Globus pallidus (tissue), 1 donor: ENCODE measurements at places on chromosomes 5 and 9.
A peak's percentile ranks its signal among the peaks of the same experiment; 100 is the strongest.

DNA sequence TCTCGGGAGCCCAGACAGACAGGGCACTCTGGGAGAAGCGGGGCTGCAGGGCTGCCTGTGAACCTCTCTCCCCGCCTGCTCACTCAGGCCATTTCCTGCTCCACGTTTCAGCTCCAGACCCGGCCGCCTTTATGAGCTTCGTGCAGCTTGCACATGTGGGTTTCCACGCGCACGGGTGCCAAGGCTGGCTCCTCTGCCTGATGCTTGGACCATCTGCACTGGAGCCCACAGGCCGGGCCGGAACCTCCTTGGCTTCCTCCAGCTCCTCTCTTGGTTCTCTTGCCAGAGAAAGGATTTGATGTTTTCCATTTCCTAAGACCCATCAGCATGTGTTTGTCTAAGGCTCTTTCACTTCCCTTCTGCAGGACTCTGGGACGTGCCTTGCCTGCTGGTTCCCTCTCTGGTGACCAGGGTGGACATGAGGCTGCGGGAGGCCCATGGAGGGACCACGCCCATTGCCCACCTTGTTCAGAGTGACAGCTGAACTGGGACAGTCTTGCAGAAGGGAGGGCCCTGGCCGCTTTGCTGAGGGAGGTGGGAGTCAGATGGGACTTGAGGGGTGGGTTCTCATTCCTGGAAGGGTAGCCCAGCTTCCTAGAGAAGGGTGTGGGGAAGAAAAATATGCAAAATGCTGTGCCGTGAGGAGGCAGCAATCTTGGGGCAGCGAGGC lies 23.3 kb upstream of the COL5A1 start:
- no peak for DNase-seq

DNA sequence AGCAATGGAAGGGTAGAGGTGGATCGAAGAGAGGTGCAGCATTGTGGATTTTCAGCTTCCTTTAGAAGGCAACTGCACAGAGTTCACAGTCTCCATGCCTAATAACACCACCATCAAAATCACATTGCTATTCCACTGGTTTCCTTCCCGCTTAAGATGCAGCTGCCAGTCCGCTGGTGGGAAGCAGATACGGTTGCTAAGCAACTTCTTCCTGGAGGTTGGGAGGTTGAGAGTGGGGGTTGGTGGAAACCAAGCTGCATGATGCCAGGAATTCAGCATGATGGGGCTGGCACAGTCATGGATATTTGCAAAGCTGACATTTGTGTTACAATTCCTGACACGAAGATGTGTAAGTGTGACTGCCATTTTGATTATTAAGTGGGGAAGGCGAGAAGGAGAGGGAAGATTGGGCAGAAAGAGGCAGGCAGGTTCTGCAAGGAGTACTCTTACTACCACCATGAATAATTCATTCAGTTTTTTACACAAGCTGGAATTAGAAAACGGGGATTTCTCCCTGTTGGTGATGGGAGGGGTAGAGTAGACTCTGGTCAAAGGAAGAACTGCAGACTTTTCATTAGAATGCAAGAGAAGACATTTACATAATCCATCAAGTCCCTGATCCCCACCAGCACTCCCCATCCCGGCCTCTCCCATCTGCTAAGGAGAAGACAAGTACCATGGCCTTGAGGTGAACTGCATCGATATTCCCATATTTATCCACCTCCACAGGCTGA lies 87.5 kb downstream of the GLDC start:
- no peak for DNase-seq

- DNase-seq = no peak
Observed at GRCh38 chr5:172389578-172390112, 64.7 kb downstream of the SH3PXD2B start.

- DNase-seq = no peak
Observed at GRCh38 chr5:128668921-128669320, 130.9 kb upstream of the FBN2 start.

DNA sequence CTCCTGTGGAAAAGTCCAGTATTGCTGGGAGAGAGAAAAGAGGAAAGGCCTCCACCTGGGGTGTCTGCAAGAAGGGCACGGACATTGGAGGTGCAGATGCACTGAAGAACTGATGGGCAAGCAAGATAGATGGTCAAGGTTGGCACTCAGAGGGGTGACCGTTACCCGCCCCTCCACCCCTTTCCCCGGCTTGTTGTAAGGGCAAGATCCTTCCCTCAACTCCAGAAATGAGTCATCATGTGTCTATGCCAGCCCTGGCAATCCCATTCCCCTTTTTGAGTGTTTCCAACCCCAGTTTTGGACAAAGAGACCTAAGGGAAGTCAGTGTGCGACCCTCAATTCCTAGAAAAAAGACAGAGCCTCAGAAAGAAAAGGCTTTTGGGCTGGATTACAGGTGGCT lies 34.9 kb upstream of the ATP6V1G1 start:
- no peak for DNase-seq

- no peak for DNase-seq
Observed at GRCh38 chr9:16369427-16369826, 501.0 kb downstream of the BNC2 start.

DNA sequence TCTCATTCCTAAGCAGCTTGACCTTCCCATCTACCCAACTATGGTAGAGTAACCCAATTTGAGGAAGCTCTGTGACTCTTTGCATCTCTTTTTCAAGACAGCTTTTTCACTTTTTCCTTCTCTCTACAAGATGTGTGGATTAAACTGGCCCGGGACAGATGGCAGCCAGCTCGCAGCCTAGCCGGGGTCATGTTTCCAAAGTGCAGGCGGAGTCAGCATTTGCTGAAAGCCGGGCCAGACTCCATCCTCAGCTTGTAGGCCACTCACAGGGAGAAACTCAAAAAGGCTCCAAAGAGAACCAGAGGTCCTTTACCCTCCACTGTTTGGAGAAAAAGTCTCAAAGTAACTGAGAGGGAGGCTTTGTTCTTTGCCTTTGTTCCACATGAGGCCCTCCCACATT lies 286.8 kb upstream of the PANK3 start:
- no peak for DNase-seq

GRCh38 chr5:123874600-123875201 lies 362.7 kb downstream of the CSNK1G3 start:
- peak; percentile 98 for DNase-seq

GRCh38 chr9:121271368-121272341 lies 3.7 kb downstream of the GSN start:
- DNase-seq = peak; percentile 72

GRCh38 chr5:81162501-81162900 lies 70.6 kb upstream of the CKMT2 start:
- no peak for DNase-seq

GRCh38 chr9:7360513-7360912 lies 439.1 kb downstream of the DMAC1 start:
- DNase-seq = no peak

DNA sequence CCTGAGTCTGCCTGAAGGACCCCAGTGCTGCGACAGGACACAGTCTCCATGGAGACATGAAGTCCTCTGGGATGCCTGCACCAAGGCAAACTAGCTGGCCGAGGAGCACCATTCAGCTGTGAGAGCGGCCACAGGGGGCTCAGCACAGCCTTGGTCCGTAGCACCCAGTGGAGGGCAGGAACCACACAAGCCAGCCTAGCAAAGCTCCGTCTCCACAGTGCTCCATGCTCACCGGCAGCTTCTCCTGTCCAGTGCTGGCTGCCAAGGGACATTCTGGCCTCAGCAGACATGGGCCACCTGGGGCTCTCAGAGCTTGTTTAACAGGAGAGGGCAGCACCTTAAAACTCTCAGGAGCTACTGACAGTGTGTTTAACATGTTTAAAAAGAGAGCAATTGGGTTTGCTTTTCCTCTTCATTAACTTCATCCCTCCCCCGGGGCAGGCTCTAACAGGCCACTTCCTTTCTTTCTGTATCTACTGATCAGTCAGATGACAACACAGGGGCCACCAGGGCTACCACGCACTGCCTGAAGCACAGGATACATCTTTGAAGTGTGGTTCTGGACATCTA lies 57.0 kb downstream of the SECISBP2 start:
- DNase-seq = no peak

DNA sequence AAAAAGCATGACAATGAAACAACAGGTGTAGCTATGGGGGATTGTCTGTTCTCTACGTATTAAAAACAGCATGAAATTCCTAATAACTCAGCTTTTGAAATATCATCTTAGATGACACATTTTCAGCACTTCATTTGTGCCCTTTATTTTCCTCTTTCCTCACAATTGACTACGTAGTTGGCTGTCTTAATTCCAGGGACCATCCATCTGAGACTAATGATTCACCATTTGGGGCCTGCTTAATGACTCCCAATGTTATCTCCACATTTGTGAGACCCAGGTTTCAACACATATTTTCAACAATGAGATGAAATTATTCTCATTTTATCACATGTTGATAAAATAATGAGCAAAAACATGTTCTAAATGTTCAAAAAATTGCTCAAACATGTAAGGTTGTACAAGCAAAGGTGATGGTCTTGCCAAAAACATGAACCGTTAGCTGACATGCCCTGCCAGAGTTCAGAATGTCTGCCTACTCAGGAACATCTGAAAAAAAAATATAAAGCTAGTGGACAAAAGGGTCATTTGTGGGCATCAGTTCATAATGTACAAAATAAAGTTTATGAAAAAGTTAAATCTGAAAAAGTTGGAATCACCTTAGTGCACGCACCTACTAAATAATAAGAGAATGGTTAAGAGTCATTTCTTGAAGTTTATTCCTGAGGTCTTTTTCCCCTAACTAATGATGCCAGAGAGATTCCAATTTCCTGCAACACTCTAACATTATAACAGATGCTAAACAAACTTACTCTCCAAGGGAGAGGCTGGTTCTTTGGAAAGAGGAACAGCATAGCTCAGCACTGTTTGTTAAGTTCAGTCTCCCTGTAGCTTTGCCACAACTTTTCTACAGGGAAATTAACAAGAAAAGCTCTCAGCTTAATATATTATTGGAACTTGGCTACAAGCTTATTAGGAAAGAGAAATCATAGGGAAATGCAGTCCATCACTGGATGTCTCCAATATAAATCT lies 275.5 kb downstream of the SPOCK1 start:
- DNase-seq = no peak

- no peak for DNase-seq
Observed at GRCh38 chr9:89732295-89732938, 127.6 kb downstream of the GADD45G start.

- no peak for DNase-seq
Observed at GRCh38 chr5:141742866-141743851, 61.1 kb upstream of the ARAP3 start.

GRCh38 chr9:15146268-15146700 lies 160.7 kb downstream of the TTC39B start:
- DNase-seq = no peak

DNA sequence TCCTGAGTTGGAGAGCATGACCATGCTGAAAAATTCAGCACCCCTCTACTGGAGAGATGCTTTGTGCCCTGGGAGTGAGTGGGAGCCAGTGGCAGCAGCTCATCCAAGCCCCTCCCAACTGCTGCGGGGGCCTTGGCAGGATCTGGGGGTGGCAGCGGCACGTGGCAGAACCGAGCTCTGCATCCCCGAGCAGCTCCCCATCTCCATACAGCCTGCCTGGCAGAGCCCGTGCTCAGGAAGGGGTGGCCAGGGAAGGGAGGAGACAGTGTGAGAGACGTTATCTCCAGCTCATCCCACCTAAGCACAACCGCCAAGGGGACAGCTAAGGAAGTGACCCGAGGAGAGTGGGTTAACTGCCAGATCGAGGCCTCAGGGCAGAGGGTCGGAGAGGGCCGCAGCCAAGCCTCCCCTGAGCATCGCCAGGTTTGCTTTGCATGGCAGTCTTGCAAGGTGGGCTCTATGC lies 17.2 kb upstream of the DPM2 start:
- peak; percentile 77 for DNase-seq

GRCh38 chr5:175133185-175133584 lies 310.8 kb downstream of the DRD1 start:
- DNase-seq = no peak

- no peak for DNase-seq
Observed at GRCh38 chr9:130426883-130427282, 17.9 kb upstream of the ASS1 start.

DNA sequence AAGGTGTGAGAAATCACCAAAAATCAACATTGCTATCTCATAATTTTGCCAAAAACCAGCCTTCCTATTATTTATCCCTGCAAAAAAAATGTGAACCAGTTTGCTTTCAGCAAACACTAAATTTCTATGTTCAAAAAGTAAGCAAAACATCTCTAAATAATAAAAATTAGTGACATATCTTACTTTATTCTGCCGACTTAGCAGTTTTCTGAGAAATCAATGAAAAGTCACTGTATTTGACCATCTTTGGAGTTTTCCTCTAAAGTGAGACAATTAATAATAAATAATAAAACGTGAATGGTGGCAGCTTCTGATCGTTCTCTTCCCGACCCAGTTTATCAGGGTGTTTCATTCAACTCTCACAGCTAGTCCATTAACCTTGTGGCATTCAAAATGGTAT lies 158.6 kb upstream of the TARS1 start:
- DNase-seq = no peak

- DNase-seq = no peak
Observed at GRCh38 chr9:36993933-36994764, 39.9 kb downstream of the PAX5 start.
